ENCODE measurements at places on chromosomes 11 and 22. TPM values are rescaled to one million over a fixed set of nuclear protein-coding genes. Genes with fewer than 3 reads are reported as not detected.

The VPREB1 gene
- total RNA-seq: not detected

The MPPED1 gene
- not detected for total RNA-seq

The RASSF10 gene
- 2.1 TPM for total RNA-seq

The RNASEH2C gene
- 9.0 TPM for total RNA-seq

The CRACR2B gene
- total RNA-seq: 0.34 TPM

The MYOD1 gene
- not detected for total RNA-seq

The F2 gene
- under 0.01 TPM for total RNA-seq

The FGF4 gene
- not detected for total RNA-seq

The ZBTB16 gene
- under 0.01 TPM for total RNA-seq

The NELL1 gene
- total RNA-seq: not detected

The CFAP68 gene
- 15.9 TPM for total RNA-seq

The TRIM51 gene
- not detected for total RNA-seq

The OR10A6 gene
- not detected for total RNA-seq

The ACR gene
- total RNA-seq: 0.14 TPM

The UBQLN3 gene
- total RNA-seq: not detected

The HTR3A gene
- not detected for total RNA-seq

The CASP5 gene
- total RNA-seq: 0.50 TPM

The JAM3 gene
- total RNA-seq: under 0.01 TPM

The SCT gene
- not detected for total RNA-seq

The C22orf42 gene
- total RNA-seq: not detected

The TSPAN32 gene
- total RNA-seq: not detected

The GGT1 gene
- total RNA-seq: 7.3 TPM
